ENCODE measurements at places on chromosomes 11 and 22.

- DNase-seq: peak; percentile 31
These were observed 688 bp upstream of the LRRC74B start for GRCh38 chr22:21044931-21045584.

GRCh38 chr11:13486926-13487660, 8.7 kb downstream of the PTH start:
- DNase-seq: peak; percentile 44

DNA sequence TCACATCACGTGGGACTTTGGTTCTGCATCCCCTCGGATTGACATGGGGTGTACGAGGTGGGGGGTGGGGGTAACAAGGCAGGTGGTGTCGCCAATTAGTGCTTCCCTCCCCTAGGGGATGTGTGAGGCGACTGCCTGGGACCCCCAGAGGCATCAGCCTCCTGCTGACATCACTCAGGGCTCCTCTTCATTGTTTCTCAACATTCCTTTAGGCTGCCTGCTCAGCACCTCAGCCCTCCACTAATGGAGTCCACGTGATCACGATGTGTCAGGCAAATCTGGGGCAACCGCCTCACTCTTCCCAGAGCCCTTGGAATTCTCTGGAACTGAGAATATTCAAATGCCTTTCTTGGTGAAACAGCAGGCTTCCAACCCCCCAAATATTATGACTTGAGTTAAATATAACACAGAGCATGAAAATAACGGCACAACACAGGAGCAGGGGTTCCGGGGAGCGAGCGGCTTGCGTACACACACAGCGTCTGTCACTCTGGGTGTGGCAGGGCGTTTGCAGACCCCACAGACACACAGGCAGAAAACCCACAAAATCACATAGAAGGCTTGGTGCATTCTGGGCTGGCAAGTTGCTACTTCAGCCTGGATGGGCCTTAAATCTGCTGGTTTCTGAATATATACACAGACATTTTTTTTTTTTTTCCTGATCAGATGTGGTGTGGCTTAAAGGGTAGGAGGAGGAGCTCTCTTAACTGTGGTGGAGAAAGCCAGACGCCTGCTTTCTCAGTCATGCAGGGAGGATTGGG, 170.1 kb upstream of the CADM1 start:
- no peak for DNase-seq

DNA sequence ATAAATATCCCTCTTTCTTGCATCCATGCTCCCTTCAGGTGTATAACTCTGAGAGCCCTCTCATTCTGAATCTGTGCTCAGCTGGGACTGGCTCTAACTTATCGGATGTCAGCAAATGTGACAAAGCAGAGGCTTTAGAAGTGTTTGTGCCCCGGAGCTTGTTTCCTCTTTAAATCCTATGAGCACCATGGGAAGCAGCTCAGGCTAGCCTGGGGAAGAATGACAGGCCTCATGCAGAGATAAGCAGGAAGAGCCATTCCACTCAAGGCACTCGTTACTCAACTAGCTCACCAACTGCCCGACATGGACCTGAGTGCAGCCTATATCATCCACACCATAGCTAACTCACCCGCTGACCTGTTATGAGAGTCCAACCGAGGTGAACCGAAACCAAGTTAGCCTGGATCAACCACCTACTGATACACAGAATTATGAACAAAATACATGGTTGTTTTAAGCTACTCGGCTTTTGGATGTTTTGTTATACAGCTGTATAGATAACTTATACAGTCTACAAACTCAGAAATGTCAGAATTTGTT, 990.7 kb downstream of the NTM start:
- DNase-seq: no peak

DNA sequence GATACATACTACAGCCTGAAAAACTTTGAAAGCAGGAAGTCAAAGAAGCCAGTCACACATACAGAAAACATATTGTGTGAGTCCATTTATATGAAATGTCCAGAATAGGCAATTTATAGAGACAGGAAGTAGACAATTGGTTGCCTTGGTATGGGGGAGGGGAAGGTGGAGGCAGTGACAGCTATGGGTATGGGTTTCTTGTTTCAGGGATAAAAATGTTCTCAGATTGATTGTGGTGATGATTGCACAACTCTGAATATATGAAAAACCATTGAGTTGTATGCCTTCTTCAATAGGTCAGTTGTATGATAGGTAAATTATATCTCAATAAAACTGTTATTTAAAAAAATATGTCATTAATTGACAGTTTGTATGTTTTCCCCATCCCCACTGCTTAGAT, 137.6 kb downstream of the SNX19 start:
- DNase-seq: no peak

Data from suppressor macrophage treated with lipopolysaccharide for 1 hour (primary cell).